ENCODE measurements at places on chromosomes 2 and 18. TPM values are rescaled to one million over a fixed set of nuclear protein-coding genes. Genes with fewer than 3 reads are reported as not detected.

Gene LYG1
- not detected for polyA plus RNA-seq

Gene TMEM214
- polyA plus RNA-seq = 36.3 TPM

GRCh38 chr18:32026491-32027086 is 8.0 kb downstream of the RNF125 start:
- DNase-seq = no peak

DNA sequence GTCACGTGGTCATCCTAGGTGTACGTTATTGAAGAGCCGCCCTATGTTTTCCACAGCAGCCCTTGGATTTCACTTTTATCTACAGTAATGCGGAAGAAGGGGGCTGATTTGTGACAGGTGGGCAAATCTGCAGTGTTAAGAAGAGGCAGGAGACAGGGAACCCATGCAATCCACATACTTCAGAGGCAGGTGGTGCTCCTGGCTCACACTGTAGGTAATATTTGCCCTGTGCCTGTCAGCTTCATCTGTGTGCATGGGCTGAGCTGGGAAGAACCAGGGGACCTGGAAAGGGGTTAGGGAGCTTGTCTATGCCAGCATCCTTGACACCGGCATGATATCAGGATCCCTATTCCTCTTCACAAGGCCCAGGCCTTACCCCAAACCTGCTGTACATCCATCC is 183.9 kb downstream of the SH3RF3 start:
- DNase-seq = no peak

- DNase-seq = no peak
Observed at GRCh38 chr2:61469424-61470121, 1.3 kb downstream of the USP34 start.

DNA sequence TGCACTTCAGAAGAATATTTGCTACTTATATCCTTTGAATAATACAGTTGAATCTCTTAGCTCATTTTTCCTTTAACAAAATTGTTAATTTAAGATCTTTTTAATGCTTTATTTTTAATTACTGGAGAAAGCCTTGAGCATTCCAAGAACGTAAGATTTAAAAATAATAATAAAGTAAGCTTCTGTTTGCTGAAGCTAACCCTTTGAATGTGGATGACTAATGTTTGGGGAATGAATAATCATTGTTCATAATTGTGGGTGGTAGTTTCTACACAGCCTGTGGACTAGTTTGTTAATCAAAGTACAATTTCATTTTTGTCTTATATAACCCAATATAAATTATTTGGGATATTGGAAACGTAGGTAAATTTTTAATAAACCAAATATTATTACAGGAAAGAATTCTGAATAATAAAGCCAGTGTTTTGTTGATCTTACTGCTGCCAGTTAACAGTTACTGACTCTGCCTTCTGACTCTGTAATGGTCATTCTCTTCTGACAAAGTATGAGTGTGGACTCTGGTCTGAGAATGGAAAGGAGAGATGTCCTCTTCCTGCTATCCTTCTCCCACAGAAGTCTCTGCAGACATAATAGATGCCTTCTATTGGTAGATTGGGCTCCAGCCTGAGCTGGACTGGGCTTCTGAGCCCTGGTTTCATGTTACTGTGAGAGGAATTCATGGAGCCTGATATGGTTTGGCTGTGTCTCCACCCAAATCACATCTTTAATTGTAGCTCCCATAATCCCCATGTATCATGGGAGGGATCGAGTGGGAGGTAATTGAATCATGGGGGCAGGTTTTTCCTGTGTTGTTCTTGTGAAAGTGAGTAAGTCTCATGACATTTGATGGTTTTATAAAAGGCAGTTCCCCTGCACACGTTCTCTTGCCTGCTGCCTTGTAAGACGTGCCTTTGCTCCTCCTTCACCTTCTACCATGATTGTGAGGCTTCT is 292.7 kb upstream of the SLC39A10 start:
- no peak for DNase-seq

- no peak for DNase-seq
Observed at GRCh38 chr18:78423811-78424210, 555.8 kb upstream of the SALL3 start.

- DNase-seq = no peak
Observed at GRCh38 chr2:57711991-57712390, 334.6 kb upstream of the VRK2 start.

DNA sequence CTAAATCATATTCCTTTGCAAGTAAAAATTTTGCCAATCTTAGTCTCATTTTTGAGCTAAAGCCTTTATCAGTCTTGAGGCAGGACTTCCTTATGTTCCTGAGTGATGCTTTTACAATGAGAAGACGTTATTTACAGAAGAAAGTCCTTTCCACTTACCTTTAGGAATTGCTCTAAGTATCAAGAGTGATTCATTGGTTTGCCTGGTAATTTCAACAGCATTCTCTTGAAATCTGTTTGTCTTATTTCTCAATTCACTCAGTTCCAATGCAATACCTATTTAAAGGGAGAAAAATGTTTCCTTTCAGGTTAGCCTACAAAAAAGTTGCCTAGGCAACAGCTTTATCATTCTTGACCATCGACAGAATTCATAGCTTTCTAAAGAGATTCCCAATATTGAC is 137.2 kb downstream of the LAMA1 start:
- DNase-seq = no peak

- DNase-seq = no peak
Observed at GRCh38 chr2:1701020-1701419, 43.3 kb downstream of the PXDN start.

DNA sequence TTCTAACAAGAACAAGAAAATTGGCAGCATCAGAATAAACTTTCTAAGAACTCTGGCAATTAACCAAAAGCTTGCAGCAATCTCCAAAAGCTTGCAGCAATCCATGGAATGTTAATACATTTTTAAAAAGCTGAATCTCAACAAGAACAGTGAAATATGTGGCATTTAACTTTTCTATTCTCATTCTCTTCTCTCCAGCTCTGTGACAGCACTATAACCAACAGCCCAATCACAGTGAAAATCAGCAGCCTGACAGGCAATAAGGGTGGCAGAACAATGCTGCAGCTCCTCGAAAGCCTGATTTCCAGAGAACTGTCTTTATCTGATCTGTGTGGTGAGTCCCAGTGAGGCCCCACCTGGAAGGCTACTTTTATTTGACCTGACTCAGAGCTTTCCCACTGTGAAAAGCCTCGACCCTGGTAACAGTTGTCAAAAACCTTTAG is 60.0 kb downstream of the TMEM131 start:
- no peak for DNase-seq

DNA sequence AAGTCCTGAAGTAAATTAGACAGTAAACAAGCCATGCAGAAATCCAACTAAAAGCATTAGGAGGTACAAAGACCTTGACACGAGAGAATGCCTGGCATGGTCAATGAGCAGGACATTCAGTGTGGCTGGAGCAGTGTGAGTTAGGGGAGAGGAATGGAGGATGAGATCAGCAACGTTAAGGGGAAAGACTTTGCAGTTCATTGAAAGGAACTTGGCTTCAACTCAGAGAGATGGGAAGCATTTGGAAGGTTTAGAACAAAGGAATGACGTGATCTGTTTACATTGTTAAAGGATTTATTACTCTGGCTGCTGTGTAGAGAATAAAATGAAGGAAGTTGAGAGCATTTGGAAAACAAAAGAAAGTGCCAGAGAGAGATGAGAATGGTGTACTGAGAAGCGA is 621.3 kb downstream of the XIRP2 start:
- DNase-seq = no peak

GRCh38 chr18:12154361-12154760 is 60.7 kb downstream of the ANKRD62 start:
- no peak for DNase-seq

- no peak for DNase-seq
Observed at GRCh38 chr18:811182-811891, 705 bp downstream of the YES1 start.

GRCh38 chr18:50097702-50098101 is 97.2 kb downstream of the MYO5B start:
- no peak for DNase-seq

DNA sequence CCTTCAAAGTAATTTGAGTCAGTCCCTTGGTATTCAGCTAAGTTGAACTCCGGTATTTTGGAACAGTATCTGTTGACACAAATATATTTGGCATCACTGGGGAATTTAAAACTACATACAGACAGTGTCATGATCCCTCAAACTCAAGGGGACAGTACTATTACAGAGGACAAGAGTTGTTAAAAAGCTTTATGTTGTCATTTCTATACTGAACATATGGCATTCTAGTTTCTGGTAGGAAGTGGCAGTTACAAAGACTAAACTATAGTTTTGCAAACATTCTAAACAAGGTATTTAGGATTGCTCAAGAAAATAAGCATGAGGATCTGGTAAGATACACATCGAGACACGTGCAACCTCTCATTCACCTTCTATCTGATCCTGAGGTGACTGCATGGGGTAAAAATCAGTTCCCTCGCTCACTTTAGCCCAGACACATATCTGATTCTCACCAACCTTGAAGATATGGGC is 16.6 kb upstream of the CCNYL1 start:
- DNase-seq = no peak

Measured in CD8-positive, alpha-beta memory T cell (primary cell).